ENCODE measurements at places on chromosomes 6 and 20. TPM values are rescaled to one million over a fixed set of nuclear protein-coding genes. Genes with fewer than 3 reads are reported as not detected.
A peak's percentile ranks its signal among the peaks of the same experiment; 100 is the strongest.

DNA sequence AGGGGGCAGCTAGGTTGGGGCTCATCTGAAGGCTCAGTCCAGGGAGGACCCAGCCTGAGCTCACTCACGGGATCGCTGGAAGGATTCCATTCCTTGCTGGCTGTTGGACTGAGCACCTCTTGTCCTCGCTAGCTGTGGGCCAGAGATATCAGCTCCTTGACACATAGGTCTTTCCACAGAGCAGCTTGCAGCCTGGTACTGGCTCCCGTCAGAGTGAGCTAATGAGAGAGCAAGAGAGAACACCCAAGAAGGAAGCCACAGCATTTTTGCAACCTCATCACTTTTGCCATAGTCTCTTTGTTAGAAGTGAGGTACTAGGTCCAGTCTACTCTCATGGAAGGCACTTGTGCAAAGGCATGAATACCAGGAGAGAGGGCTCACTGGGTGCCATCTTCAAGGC lies 179.9 kb downstream of the CDC5L start:
- no peak overlapping the region for H3K27ac ChIP-seq
- H3K4me3 ChIP-seq, result no peak overlapping the region
- H3K27me3 ChIP-seq, result peaks cover 14% of the 10 kb centered on the region

The KIAA1586 gene
- 5.7 TPM for polyA plus RNA-seq

The RAET1E gene
- polyA plus RNA-seq, result not detected

DNA sequence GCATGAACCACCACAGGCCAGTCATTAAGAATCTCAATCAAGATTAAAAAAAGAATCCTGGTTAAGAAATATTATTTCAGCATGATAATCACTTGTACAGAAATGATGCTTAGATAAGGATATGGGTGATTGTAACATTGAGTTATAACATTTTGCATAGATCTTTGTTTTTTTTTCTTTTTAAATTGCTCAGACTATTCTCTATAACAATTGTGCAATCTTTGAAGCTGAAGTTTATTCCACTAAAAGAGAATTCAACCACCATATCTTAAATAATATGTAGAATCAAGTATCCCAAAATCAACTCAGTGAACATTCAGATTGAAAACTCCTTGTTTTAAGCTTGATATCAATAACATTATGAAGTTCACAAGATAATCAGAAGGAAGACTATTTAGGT lies 663 bp upstream of the SMIM28 start:
- H3K4me3 ChIP-seq, result no peak overlapping the region
- no peaks in the 10 kb centered on the region for H3K36me3 ChIP-seq
- H3K27ac ChIP-seq, result no peak overlapping the region
- H3K27me3 ChIP-seq, result no peaks in the 10 kb centered on the region

GRCh38 chr6:43053545-43054205 lies at the start of gene CUL7:
Gene CUL7, minus strand, starts transcription at chr6:43053851. Its CDS starts 1,063 bp downstream, at chr6:43052788.
- no peaks in the 10 kb centered on the region for H3K27me3 ChIP-seq
- H3K27ac ChIP-seq, result peak within 1 kb of the TSS; percentile 97
- peak; percentile 77 for DNase-seq
- H3K4me1 ChIP-seq, result peaks cover 20% of the 10 kb centered on the region
- peaks cover 5% of the 10 kb centered on the region for H3K36me3 ChIP-seq

The CCM2L gene
- not detected for polyA plus RNA-seq

DNA sequence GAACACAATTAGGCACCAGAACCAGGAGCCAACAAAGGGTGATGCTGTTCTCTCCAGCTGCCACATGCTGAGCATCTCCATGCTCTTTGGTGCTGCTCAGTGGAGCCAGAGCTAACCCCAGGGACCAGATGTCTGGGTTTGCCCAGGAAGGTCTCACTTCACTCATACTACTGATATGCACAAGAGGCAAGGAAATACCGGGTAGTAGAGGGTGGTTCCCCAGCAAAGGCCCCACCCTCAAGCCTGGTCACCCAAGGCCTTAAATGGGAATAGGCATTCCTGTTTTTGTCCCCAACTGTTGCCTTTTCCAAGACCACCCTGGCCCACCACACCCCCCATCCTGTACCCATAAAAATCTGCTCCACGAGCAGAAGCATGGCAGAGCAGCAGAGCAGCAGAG lies 204.5 kb upstream of the TAB2 start:
- H3K27ac ChIP-seq, result peak overlapping the region; percentile 16
- no peaks in the 10 kb centered on the region for H3K27me3 ChIP-seq
- no peak for DNase-seq
- H3K36me3 ChIP-seq, result no peaks in the 10 kb centered on the region
- H3K4me1 ChIP-seq, result peaks cover 35% of the 10 kb centered on the region

The POPDC3 gene
- polyA plus RNA-seq, result not detected

- no peak for DNase-seq
- no peak overlapping the region for H3K27ac ChIP-seq
- no peaks in the 10 kb centered on the region for H3K36me3 ChIP-seq
Measured at GRCh38 chr20:62428396-62429295, 1.3 kb upstream of the RBBP8NL start.

The TNXB gene
- polyA plus RNA-seq, result not detected
